Stimulated activated CD4-positive, alpha-beta T cell treated with anti-CD3 and anti-CD28 coated beads, Interleukin-15, amount 100 ng/mL, for 48 hours (primary cell): ENCODE measurements at places on chromosomes 6 and 20.

GRCh38 chr6:100105919-100106529 lies 112.0 kb upstream of the MCHR2 start:
- DNase-seq, result no peak

GRCh38 chr20:2840967-2841531 lies 504 bp downstream of the VPS16 start:
- DNase-seq, result no peak

DNA sequence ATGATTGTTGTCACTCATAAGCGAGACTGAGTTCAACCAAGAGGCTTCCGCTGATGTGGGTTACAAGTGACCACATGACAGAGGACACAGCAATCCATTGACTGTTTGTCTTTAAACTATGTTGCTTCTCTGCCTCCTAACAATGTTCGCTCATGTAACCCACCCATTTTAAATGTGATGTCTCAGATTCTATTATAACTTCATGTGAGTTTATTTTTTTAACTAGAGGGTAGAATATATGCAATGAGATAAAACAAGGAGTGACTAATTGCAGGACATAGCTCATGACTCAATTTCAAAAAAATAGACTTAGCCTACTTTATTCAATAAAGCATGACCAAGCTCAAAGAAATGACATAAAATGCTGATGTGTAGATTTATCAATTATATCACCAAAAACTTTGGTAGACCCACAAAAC lies 119.2 kb upstream of the SASH1 start:
- DNase-seq, result no peak

- DNase-seq, result no peak
Observed at GRCh38 chr20:31835977-31836852, 9.2 kb downstream of the FOXS1 start.

DNA sequence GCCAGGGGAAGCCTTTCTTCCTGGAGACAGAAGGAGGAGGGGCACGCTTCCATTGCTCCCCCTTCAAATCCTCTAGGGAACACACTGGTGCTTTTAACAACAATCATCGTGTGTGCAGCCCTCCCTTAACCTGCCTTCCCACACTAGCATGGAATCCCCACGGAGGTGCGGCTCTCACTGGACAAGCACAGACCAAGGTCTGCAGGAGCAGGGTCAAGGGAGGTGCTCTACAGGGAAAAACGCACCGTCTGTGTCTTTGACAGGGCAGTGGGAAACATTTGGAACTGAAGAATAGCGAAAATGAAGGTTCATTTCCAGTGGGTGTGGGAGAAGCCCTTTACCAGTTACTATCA lies 527.1 kb downstream of the QKI start:
- DNase-seq, result no peak

- no peak for DNase-seq
Observed at GRCh38 chr6:30557683-30557981, 537 bp downstream of the PRR3 start.

- no peak for DNase-seq
Observed at GRCh38 chr6:10991115-10991514, 53.0 kb downstream of the ELOVL2 start.

GRCh38 chr6:109793792-109794191 lies 102.7 kb downstream of the FIG4 start:
- no peak for DNase-seq

- no peak for DNase-seq
Observed at GRCh38 chr6:88459189-88459588, 293.0 kb upstream of the CNR1 start.
